Kidney epithelial cell (primary cell): ENCODE measurements at places on chromosomes 5 and 9. TPM values are rescaled to one million over a fixed set of nuclear protein-coding genes. Genes with fewer than 3 reads are reported as not detected.

PRRC1 gene
- 41.6 and 54.9 TPM in 2 replicates for total RNA-seq

GRCh38 chr5:74919487-74919886 is 53.3 kb upstream of the FAM169A start:
- no peak for DNase-seq

HSD17B3 gene
- total RNA-seq = not detected in 2 replicates

PCDHA9 gene
- under 0.01 TPM in 2 replicates for total RNA-seq

- no peak for DNase-seq
Measured at GRCh38 chr5:4939042-4939781, 200.9 kb upstream of the ADAMTS16 start.

SLC6A19 gene
- not detected in 2 replicates for total RNA-seq

CERCAM gene
- 105 and 114 TPM in 2 replicates for total RNA-seq

DNA sequence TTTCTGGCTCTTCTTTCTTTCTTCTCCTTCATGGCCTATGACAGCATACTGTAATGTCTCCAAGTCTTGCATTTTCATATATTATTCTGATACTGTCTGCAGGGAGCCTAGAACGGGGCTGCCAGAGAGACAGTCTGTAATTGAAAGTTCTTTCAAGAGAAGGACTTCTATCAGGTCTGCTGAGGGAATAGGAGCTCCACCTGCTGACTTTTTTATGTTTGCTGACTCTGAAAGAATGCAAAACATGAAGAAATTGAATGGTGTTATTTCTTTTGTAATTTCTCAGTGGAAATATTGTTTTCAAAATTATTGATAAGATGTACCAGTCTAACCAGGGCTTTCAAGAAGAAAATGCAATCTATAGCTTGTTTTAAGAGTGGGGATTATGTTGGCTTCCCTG is 121.9 kb upstream of the RFX3 start:
- no peak for DNase-seq
